CD8-positive, alpha-beta T cell (primary cell): ENCODE measurements at places on chromosomes 1 and 21.

DNA sequence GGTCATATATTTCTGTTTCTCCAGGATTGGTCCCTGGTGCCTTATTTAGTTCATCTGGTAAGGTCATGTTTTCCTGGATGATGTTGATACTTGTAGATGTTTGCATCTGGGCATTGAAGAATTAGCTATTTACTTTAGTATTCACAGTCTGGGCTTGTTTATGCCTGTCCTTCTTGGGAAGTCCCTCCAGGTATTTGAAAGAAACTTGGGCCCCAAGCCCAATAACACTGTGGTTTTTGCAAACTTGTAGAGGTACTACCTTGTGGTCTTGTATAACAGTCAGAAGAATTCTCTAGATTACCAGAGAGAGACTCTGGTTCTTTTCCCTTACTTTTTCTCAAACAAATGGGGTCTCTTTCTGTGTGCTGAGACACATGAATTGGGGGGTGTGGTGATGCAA lies 251.4 kb upstream of the B3GALT2 start:
- DNase-seq: no peak

DNA sequence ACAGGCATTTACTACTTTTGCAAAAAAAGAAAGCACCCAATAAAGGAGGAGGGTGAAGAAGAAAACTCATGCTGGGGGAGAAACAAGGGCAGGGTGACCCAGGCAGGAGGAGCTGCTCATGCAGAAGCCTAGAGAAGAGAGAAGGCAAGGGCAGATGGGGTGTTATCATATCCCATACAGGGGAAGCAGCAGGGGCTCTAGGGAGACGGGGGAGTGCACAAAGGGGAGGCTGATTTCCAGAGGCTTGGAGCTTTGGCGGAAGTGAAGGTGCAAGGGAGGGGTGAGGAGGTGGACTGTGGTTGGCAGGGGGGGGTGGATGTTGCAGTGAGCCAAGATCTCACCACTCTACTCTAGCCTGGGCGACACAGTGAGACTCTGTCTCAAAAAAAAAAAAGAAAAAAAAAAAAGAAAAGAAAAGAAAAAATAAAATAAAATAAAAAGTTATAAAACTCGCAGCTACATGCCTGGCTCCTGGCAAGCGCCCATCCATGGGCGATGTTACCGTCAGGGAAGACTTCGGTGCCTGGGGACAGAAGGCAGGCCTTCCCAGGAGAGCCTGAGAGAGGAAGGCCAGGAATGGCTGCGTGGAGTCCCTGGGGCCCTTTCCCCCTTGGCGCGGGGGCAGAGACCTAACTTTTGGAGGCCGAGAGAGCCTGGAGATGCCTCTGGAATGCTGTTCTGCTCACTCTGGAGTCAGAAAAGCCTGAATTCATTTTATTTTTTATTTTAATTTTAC lies 3.3 kb upstream of the FCN3 start:
- DNase-seq: no peak

DNA sequence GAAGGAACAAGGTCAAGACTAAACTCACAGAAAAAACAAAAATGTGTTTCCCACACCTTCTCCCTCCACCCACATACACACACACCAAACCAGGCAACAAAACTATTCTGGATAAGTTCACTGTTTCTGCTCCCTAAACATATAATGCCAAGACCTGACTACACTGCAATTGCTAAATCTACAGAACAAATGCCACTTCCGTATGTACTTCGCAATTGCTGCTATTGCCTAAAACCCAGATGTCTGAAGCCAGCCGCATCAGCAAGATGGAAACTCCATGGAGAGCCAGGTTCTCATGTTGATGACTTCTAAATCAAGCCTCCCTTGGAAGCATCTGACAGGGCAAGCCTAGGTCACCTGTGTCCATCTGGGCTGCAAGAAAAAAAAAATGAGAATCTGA lies 8.3 kb upstream of the AIM2 start:
- DNase-seq: no peak

GRCh38 chr21:38740090-38740489 lies 65.6 kb upstream of the ETS2 start:
- DNase-seq: no peak

- DNase-seq: no peak
Measured at GRCh38 chr1:155012026-155012546, 9.5 kb downstream of the ZBTB7B start.

DNA sequence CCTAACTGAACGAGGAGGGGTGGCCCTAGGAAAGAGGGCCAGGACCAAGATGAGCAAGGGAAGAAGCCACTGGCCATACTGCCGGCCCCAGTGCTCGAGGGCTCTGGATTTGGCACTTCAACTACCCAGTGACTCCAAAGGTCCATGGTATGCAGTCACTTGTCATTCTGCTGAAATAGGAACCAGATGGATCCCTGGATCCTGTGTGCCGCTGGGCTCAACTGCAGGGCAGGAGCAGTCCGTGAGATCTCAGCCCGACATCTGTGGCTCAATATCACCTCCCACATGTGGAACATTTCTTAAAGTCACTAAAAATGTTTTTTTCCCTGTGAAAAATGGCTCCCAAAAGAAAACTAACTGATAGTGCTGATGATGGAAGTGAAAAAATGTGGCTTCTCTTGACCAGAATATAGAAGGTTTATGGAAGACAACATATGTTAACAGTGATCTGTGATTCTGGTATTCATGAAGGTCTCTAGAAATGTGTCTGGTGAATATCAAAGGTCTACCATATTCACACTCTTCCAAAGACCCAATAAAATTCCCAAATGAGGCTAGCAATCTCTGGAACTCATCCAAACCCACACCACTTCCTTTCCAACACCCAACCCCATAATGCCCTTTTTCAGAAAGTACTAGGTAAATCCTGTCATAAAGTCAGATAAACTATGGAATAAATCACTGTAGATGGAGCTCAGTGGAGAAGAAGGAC lies 24.1 kb downstream of the PAFAH2 start:
- DNase-seq: no peak

GRCh38 chr1:224497714-224498573 lies 63.3 kb upstream of the WDR26 start:
- DNase-seq: peak; percentile 42

DNA sequence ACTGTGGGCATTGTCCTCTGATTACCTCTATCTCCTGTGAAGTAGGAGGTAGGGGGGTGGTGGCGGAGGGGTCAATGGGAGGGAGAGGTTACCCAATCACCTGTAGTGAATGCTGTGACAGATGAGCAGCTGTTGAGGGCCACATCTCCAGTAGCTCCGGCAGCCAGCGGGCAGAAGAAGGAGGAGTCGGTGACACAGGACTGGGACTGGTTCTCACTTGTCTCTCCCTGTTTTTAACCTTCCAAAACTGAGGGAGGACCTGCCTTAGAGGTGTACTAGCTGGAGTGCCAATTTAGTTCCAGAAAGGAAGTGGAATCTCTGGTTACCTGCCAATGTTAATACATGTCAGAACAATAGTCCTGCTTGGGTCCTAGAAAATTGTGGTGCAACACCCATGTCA lies 56.2 kb upstream of the ENAH start:
- no peak for DNase-seq

DNA sequence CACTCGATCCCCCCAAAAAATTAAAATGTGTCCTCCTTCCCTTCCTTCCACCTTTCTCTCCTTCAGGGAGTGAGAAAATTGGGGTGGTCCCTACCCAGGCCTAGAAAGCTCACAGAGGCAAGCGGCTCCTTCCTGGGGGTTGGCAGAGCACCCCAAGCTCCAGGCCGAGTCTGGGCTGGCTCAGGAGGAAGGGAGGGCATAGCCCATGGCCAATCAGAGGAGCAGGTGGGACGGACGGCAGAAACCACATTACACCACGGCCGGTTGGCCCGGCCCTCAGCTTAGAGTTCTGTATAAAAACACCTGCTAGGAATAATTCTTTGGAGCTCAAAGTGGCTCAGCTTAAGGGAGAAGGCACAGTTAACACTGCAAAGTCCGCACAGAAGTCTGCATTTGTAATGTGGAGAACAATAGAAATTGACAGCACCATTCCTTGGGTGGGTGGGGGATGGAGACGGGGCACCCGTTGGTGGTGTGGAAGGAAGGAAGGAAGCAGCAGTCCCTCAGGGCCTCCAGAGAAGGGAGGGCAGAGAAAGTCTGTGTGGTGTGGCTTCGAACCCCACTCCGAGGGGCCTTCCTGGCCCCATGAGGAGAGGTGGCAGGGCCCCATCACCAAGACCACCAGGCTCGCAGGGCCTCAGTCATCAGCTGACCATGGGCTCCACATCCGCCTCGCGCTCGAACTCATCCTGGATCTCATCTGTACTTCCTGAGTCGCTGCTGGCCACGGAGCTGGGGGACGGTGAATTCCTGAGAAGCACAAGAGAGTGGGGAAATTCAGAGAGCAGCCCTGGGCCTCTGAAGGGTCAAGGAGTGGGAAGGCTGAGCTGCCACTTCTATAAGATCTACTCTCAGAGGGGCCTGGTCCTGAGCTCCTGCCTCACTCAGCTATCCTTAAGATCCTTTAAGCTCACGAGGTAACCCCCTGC lies 5.8 kb upstream of the ALDH4A1 start:
- no peak for DNase-seq

DNA sequence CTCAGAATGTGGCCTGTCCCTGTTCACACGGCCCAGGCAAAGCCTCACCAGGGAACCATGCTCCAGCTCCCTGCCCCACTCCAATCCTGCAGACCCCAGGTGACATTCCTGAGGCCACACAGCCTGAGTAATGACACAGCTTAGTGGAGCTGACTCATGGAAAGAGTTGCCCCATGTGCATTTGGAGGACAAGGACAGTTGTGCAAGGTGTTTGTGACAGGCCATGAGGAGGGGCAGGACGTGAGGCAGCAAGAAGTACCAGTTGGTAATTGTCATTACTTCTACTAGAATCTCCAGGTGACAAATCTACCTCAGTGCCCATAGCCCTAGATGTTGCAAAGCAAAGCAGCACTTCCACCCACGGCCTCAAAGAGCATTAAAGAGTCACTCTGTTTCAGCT lies 15.2 kb downstream of the PRR9 start:
- DNase-seq: no peak

GRCh38 chr1:95793893-95794292 lies 559.9 kb downstream of the RWDD3 start:
- no peak for DNase-seq

- DNase-seq: no peak
Measured at GRCh38 chr1:83500987-83501591, 497.8 kb downstream of the TTLL7 start.

- DNase-seq: no peak
Measured at GRCh38 chr1:214198571-214198970, 82.4 kb upstream of the SMYD2 start.

DNA sequence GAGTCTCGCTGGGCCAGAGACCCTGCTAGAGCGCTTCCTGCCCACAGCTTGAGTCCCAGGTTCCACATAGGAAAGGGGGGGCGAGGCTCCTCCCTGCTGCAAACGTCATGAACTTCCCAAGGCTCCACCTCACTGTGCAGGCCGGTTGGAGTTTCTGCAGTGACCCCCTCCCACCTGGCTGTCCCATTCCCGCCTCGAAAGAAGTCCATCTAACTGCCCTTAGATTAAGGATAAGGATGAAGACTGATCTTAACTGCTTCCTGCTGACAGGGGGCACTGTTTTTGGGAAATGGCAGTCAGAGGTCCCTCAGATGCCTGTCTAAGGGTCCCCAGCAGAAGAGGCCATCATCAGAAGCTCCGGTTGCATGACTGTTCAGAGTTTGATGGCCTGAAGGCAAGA lies 62.7 kb downstream of the STUM start:
- DNase-seq: no peak

DNA sequence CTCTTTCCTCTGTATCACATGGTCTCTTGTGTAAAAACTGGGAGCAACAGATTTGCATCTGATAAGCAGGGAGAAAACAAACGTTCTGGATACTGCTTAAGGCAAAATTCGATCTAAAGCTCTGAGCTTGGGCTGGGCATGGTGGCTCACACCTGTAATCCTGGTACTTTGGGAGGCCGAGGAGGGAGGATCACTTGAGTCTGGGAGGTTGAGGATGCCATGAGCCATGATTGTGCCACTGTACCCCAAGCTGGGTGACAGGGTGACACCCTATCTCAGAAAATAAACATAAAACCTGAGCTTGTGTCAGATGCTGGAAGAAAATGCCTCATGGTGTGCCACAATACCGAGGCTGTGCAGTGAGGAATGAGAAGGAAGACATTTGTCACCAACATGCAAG lies 73.9 kb downstream of the SCCPDH start:
- DNase-seq: no peak
